Tongue (tissue), 3 donors: ENCODE measurements at places on chromosomes 6 and 20. TPM values are rescaled to one million over a fixed set of nuclear protein-coding genes. Genes with fewer than 3 reads are reported as not detected.

ID4 gene
- 15.8 TPM for total RNA-seq

MCCD1 gene
- total RNA-seq, result not detected

PRSS16 gene
- total RNA-seq, result 1.6 TPM

BMP7 gene
- 16.0 TPM for total RNA-seq

RRAGD gene
- 72.8 TPM for total RNA-seq

SS18L1 gene
- 18.9 TPM for total RNA-seq

ZNF165 gene
- 0.72 TPM for total RNA-seq

CYP39A1 gene
- 13.5 TPM for total RNA-seq

CST3 gene
- total RNA-seq, result 229 TPM

HTR1E gene
- not detected for total RNA-seq

DYNLT2 gene
- total RNA-seq, result 5.7 TPM

CDH26 gene
- total RNA-seq, result 3.4 TPM
